GM06990 (cell line): ENCODE measurements at places on chromosomes 1 and 21.
A peak's percentile ranks its signal among the peaks of the same experiment; 100 is the strongest.

- DNase-seq, result no peak
Measured at GRCh38 chr1:175319912-175320230, 127.3 kb upstream of the KIAA0040 start.

- peak; percentile 33 for DNase-seq
Measured at GRCh38 chr1:186740324-186740723, 60.1 kb upstream of the PTGS2 start.

DNA sequence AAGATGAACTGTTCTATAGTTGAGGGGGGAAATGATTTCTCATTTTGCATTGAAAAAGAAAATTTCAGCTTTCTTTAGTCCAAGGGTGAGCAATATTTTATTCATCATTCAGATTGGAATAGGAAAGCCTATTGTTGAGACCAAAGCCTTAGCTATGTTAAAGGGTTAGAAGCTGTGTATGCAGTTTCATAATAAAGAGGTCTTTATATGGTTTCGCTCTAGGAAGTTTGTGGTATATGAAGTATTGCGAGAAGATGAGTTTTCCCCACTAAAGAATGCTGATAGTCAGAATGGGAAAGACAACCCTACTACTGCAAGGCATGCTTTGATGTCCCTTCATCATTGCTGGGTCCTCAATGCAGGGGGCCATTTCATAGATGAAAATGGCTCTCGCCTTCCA, 28.6 kb downstream of the UAP1 start:
- DNase-seq, result no peak

GRCh38 chr1:21449906-21450305, 10.0 kb downstream of the NBPF3 start:
- no peak for DNase-seq

GRCh38 chr1:114092186-114093062, 61.2 kb downstream of the SYT6 start:
- DNase-seq, result no peak

- DNase-seq, result no peak
Measured at GRCh38 chr1:228143480-228144192, 3.6 kb downstream of the GUK1 start.

GRCh38 chr1:117567976-117568375, 37.9 kb upstream of the TENT5C start:
- no peak for DNase-seq

DNA sequence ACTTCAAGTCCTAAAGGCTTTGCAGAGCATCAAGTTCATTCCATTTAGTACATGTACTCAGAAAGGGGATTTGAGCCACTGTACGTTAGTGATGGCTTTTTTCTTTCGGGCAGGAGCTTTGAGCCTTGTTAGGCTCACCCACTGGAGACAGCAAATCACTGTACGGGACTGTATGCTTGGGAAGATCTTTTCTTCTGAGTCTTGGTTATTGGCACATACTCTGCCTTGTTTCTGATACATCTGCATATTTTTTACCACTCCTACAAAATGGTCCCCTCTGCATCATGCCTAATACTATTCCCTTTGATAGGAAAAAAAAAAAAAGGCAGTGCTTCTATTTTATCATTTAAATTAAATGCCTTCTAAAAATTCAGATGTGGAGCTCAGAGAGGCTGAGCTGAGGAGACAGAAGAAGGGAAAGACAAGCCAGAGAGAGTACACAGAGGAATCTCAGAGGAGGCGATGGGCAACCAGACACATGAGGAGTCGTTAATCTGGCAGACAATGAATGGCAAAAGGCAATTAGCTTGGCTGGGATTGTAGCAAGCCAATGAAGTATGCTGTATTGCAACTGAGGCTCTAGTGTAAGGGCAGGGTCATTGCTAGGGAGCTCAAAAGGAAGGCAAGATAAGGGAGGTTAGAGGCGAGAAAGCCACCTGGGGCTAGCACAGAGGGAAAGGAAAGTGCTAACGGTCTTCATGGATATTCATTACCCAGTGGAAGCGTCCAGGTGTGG, 39.4 kb downstream of the PHC2 start:
- DNase-seq, result no peak

GRCh38 chr1:31795801-31796621, 19.8 kb downstream of the SPOCD1 start:
- DNase-seq, result no peak

DNA sequence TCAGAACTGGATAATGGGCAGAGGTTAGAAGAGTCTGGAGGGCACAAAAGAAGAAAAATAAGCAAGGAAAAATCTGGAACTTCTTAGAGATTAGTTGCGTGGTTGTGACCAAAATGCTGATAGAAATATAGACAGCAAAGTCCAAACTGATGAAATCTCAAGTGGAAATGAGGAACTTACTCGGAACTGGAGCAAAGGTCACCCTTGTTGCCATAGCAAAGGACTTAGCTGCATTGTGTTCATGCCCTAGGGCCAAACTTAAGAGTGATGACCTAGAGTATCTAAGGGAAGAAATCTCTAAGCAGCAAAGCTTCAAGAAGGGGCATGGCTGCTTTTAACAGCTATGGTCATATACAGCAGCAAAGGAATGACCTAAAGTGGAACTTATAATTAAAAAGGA, 180.0 kb downstream of the TTLL7 start:
- DNase-seq, result no peak

- DNase-seq, result no peak
Measured at GRCh38 chr1:80533775-80534334, 1266.9 kb upstream of the ADGRL2 start.

DNA sequence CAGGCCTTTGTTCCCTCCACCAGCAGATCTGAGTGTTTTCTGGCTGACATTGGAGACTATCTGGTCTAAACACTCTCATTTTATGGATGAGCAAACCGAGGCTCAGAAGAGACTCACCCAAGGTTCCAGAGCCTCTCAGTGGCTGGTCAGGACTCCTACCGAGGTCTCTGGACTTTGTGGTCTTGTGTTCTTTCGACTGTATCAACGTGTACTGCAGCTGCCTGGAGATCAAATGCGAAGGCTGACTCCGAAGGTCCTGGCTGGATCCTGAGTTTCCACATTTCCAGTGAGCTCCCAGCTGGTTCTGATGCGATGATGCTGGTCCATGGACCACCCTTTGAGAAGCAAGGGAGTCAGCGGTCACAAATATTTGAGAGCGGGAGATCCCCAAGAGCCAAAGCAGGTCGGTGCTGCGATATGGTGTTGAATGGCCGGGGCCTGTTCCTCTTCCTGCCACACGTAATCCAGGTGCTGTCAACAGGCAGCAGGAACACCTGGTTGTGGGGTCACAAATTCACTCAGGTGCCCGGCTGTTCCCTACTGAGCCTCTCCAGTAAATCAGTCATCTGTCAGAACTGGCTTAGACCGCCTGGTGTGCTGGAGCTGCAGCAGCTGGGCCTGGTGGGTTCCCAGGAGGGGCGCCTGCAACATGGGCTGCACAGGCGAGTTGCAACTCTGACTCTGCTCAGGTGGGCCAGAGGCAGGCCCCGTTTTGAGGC, 94.8 kb upstream of the USP24 start:
- DNase-seq, result no peak

GRCh38 chr1:7420470-7421100, 350.5 kb upstream of the VAMP3 start:
- DNase-seq, result no peak

DNA sequence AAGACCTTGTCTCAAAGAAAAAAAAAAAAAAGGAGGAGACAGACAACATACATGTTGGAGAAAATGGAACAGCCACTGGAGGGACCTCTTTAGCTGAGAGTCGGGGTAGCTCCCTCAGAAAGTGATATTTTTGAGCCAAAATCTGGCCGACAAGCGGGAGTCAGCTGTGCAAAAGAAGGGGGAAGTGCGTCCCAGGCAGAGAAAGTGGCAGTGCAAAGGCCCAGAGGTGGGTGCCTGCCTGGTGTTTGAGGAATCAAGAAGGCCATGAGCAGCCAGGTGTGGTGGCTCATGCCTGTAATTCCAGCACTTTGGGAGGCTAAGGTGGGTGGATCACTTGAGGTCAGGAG, 6.1 kb upstream of the CROCC start:
- DNase-seq, result no peak

DNA sequence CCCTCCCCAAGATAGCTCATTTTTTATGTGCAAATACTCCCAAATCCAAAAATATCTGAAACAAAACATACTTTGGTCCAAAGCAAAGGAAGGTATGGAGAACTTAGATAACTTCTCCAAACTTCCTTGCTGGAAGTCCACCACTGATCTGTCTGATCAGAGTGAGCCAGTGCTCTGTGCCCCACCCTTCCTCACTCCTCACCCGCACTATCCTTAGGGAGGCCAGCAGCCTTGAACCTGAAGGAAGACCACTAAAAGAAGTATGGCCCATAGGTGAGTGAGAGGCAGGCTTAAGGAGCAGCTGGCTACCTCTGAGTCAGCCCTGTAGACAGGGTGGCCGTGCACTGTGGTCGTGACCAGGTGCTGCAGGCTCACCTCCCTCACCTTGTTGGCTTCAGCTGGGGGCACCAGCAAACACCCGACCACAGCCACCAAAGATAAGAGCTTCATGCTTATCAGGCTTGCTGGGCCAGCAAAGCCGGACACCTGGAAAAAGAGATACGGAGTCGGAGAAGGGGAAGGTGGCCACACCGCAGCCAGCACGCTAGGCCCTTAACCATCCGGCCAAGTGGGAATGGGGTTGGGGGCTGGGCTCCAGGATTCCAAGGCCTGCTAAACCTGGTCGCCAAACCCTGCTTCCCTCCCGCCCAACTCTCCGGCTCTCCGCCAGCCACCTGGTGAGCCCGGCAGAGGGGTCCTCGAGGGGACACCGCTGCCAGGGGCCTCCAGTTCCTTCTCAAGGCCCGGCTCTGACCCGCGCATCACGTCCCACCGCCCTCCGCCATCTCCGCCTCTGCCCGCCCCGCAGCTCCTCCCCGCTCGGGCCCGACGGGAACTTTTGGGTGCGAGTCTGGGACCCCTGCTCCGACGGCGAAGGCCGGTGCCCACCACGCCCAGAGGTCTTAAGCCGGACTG, 543 bp downstream of the TMEM9 start:
- DNase-seq, result no peak

DNA sequence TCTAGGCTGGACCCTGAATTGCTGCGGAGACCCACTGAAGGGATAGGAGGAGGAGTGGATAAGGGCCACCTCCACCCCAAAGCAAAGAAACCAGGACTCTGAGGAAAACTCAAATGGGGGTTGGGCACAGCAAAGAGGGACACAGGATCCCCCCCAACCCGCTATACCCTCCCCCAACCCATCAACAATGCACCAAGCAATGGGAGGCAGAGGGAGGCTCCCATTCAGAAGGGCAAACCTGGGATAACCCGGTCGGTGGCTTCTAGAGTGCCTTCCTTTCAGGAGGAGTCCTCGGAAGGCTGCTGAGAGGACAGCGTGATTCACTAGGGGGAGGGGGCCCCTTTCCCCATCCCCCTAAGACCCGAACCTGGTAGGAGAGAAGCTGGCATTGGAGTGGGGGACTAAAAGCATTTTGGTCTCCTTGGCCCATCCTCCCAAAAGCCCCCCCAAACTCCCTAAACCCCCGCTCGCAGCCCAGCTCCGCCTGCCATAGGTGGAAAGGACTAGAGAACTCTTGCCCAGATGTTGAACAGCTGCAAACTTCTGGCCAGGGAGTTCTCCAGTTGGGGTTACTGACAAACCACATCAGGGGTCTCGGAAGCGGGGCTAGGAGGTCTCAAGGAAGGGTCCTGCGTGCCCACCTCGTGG, 1.3 kb downstream of the MEF2D start:
- no peak for DNase-seq

DNA sequence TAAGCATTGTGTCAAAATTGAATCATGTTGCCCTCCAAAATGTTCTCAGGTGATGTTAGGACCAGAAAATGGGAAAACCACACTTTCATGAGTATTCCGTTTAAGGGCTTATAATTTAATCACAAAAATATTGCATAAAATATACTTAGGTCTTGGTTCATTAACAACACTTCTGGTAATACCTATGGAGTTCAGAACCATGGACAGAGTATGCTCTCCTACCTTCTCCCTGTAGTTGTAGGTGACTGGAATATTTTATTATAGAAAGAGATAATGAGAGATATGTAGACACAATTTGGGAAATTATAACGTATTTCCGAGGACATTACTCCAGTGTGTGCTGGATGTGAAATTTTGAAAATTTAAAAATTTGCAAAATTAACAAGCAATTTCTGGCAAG, 232.5 kb downstream of the NCAM2 start:
- DNase-seq, result no peak

DNA sequence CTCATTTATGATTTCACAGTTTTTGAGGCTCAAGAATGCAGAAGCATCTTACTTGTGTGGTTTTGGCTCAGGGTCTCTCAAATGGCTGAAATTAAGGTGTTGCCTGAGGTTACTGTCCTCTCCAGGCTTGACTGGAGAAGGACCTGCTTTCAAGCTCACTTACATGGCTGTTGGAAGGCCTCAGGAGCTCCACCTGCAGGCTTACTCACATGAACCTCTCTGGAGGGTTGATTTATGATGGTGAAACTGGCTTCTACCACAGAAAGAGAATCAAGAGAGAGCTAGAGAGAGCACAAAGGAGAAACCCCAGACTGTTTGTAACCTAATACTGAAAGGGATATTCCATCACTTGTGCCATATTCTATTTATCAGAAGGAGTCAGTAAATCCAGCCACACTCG, 6.2 kb upstream of the KCNK2 start:
- DNase-seq, result no peak

DNA sequence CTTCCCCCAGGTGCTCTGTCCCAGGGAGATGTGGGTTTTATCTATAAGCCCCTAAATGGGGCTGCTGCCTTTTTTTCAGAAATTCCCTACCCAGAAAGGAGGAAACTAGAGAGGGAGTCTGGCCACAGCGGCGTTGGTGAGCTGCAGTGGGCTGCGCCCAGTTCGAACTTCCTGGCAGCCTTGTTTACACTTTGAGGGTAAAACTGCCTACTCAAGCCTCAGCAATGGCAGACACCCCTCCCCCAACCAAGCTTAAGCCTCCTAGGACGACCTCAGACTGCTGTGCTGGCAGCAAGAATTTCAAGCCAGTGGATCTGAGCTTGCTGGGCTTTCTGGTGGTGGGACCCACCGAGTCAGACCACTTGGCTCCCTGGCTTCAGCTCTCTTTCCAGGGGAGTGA, 46.2 kb upstream of the PAPPA2 start:
- no peak for DNase-seq

DNA sequence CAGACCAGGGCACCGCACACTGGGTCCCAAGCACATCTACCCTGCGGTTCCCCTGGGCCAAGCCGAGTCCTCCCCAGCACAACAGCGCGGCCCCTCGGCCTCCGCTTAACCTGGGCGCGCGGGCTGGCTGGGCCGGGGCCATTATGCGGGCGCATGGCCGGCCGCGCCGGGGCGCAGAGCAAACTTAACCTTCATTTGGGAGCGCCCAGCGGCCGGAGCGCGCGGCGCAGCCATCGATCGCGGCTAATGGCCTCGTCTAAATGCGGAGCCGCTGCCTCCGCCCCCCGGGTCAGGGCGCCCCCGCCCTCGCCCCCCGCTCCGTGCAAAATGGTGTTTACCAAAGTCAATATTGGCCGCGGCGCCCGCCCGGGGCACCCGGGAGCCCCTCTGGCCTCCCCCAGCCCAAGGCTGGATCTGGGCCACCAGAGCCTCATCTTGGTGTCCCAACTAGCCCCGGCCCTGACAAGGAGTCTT, 272.1 kb downstream of the TRABD2B start:
- no peak for DNase-seq

DNA sequence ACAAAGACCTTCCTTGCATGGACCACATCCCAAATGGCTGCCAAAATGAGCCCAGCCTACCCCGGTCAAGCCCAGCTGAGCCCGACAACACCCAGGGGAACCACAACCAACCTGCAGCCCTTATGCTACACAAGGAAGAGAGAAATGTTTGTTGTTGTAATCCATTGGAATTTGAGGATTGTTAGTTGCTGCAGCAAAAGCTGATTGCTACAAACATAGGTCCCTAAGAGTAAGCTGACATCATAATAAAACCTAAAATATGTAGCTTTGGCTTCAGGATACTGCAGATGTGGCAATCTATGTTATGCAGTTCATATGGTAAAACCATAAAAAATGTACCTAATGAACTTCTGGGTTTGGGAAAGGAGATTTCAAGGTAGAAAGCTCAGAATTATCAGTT, 65.5 kb upstream of the DNAH14 start:
- no peak for DNase-seq
